ENCODE measurements at places on chromosomes 5 and 9.

- DNase-seq, result no peak
Measured at GRCh38 chr5:135032999-135033861, 798 bp downstream of the PITX1 start.

- no peak for DNase-seq
Measured at GRCh38 chr9:124489222-124489621, 18.0 kb downstream of the NR5A1 start.

GRCh38 chr9:136345281-136346156, 18.0 kb downstream of the DNLZ start:
- DNase-seq, result no peak

- DNase-seq, result no peak
Measured at GRCh38 chr5:171999877-172000276, 6.6 kb downstream of the FBXW11 start.

- peak; percentile 3 for DNase-seq
Measured at GRCh38 chr5:163571744-163572143, 66.3 kb downstream of the MAT2B start.

DNA sequence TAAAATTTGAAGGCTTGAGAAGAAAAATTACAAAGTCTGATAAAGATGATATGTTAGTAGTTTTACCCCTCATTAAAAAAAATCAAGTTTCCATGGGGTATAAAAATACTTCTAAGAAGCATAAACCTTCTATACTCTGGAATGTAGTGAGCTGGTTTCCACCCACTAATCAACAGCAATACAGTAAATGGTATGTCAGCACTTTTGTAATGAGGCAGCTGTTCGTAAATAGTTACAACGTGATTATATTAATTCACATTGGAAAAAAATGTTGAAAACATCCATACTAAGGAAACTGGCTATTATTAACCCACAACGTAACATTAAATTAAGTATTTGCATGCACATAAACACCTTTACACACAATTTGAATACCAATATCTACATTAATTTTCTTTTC, 283.1 kb upstream of the FAM174A start:
- no peak for DNase-seq

GRCh38 chr5:91954136-91954535, 571.0 kb upstream of the ARRDC3 start:
- DNase-seq, result no peak

DNA sequence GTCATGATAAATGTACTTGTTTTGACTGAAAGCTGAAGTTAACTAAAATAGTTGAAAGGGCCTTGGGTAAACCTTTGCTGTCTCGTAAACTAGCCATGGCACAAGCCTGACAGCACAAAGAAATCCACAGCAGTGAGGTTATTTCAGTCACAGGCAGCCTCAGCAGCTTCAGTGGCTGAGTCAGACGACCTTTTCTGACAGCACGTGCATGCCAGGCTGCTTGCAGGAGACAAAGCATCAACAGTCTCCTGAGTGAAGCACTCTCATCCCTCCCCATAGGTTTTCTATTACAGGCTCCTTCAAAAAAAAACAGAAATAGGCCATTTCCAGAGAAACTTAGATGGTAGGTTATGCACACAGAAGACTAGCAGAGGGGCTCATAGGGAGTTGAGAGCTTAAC, 34.6 kb downstream of the OXCT1 start:
- DNase-seq, result peak; percentile 74

- DNase-seq, result no peak
Measured at GRCh38 chr5:532521-533242, 8.4 kb upstream of the SLC9A3 start.

GRCh38 chr5:178360222-178360925, 127.8 kb upstream of the PHYKPL start:
- no peak for DNase-seq

DNA sequence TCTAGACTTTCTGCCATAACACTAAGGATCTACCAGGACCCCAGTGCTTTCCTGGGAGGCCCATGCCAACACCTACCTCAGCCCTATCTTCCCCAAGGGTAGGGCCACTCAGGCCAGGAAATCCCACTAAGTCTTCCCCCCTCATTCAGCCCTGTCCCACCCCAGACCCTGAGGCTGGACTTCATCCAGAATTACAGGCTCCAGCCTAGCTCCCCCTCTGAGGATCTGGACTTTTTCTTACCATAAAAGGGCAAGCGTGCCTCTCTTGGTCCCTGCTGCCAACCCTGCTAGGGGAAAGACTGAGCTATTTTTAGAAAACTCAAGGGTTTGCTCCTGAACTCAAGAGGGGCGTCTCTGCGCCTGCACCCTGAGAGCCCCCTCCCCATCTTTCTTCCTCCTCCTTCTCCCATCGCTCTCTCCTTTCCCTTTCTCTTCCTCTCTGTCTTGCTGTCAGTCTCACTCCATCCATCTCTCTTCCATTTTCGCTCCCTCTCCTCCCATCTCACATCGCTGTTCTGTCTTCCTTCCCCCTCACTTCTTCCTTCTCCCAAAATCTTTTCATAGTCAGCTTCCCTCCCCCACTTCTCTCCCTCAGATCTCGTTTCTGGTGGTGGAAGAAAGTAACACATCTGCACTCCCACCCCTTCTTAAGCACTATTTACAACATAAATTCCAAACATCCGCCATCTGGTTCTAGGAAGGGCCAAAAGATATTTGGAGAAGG, 38.1 kb upstream of the IL17B start:
- DNase-seq, result no peak

DNA sequence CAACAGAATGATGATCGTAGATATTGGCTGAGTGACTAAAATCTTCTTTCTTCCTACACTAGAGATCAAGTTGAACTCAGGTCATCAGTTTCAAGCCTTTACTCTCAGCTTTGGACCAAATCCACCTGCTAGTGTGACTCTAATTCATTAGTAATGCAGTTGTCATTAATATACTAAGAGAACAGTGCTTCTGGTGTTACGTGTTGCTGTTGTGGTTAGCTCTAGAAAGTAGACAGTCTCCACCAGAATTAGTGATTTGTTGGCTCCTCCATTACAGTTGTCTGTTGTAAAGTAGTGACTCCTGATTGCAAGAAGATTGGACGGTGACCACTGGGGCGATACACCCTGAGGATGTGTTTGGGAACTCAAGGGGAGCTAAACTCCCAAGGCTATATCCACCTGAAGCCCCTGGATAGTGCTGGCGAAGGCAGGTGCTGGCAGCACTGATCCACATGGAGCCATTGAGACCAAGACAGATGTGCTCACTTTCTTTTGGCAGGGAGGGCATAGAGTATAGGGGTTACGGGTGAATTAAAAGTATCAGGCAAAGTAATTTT, 3.1 kb downstream of the CAMK4 start:
- no peak for DNase-seq

DNA sequence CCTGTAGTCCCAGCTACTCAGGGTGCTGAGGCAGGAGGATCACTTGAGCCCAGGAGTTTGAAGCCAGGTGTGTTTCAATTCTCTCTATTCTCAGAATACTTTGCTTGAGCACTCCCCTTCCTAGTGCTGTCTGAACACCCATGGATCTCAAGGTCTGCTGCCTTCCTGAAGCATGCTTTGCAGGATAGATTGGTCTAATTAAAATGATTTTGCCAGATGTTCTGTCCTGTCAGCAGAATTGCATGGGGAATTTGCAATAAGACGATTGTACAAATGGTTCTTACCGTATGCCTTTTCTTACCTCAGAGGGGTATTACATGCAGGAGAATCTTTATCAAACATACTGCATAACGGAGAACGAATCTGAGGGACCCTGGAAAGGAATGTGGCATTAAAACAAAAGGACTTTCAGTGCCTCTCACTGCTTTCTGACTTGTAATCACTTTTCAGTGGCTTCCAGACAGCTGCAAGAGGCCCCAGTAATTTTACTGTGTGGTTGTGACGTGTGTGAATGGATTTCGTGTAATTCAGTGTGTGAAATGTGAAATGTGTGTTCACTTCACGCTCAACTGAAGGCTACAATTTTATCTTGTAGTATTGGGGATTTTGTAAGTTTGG, 587.2 kb upstream of the SEMA6A start:
- no peak for DNase-seq

- DNase-seq, result no peak
Measured at GRCh38 chr5:79357398-79357797, 121.5 kb downstream of the JMY start.

DNA sequence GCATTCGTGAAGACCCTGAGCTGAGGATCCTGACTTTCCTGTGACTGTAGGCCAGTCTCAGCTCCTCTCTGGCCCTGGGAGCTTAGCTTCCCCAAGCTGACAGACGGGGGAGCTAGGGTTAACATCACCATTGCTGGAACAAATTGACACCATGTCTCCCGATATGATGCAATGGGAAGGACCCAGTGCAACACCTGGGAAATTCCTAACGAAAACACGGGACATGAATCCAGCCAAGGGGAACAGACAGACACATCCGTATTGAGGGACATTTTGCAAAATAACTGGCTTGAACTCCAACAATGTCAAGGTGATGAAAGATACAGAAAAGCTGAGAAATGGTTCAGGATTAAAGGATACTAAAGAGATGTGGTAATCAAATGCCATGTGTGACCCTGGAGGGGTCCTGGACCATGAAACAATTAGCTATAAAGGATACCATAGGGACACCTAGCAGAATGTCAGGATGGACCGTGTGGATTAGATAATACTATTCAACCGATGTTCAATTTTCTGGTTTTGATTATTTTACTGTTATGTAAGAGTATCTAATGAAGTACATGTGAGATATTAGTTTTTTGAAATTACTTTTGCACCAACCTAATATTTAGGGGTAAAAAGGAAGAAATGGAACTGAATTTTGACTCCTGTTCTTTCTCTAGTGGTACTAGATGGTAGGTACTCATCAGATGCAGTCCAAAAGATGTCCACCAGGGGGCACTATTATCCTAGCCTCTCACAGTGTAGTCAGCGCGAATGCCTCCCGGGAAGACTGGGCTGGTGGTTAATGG, 52.7 kb downstream of the NDST1 start:
- DNase-seq, result peak; percentile 65

DNA sequence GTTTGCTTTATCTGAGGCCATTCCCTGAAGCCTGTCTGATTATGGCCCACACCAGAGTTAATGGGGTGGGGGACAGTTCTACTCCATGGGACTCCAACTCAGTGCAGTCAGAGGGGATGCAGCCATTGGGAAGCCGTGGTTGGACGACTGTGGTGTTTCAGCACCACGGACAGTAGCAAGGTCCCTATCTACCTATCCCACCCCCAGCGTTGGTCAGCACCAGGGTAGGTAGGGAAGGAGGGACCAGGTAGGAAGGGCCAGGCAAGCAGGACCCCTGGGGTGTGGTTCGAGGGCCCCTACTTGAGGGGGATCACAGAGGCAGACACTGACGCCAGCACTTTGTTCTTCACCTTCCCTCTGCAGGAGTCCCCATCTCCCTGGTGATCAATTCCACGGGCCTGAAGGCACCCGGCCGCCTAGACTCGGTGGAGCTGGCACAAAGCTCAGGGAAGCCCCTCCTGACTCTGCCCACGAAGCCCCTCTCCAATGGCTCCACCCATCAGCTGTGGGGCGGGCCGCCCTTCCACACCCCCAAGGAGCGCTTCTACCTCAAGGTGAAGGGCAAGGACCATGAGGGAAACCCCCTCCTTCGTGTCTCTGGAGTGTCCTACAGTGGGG, 33.2 kb downstream of the HMCN2 start:
- no peak for DNase-seq

- no peak for DNase-seq
Measured at GRCh38 chr5:168426007-168426863, 60.0 kb upstream of the RARS1 start.

- DNase-seq, result no peak
Measured at GRCh38 chr5:120988941-120989340, 524.8 kb downstream of the PRR16 start.

GRCh38 chr9:70091572-70091971, 47.9 kb downstream of the MAMDC2 start:
- DNase-seq, result no peak

GRCh38 chr9:125145425-125145824, 2.1 kb upstream of the SCAI start:
- DNase-seq, result no peak

GRCh38 chr5:72510610-72511181, 3.5 kb upstream of the ZNF366 start:
- DNase-seq, result no peak

- DNase-seq, result no peak
Measured at GRCh38 chr9:99822109-99822805, 572 bp downstream of the NR4A3 start.

All from smooth muscle cell of the brain vasculature (primary cell).